ENCODE measurements at places on chromosomes 2 and 18.

GRCh38 chr2:238573065-238573778, 146.5 kb downstream of the ASB1 start:
- DNase-seq: no peak

DNA sequence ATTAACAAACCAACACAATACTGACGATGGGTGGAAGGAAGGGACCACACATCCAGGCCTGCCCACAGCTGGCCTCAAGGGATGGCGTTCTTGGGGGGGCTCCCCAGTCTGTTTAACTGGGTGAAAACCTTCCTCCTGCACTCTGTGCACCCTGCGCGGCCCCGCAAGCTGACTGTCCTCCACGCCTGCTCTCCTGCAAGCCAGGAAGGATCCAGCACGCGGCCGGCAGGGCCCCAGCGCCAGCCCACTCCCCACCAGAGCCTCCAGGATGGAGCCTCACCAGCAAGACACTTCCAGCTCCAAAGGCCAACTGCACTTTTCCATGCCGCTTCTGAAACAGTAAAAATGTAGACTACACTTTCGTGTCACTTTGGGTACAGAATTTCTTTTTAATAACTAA, 135.1 kb downstream of the ZNF516 start:
- DNase-seq: no peak

- DNase-seq: no peak
Observed at GRCh38 chr18:49431165-49431962, 29.1 kb downstream of the DYM start.

GRCh38 chr18:37561986-37562385, 3.6 kb downstream of the CELF4 start:
- DNase-seq: no peak

DNA sequence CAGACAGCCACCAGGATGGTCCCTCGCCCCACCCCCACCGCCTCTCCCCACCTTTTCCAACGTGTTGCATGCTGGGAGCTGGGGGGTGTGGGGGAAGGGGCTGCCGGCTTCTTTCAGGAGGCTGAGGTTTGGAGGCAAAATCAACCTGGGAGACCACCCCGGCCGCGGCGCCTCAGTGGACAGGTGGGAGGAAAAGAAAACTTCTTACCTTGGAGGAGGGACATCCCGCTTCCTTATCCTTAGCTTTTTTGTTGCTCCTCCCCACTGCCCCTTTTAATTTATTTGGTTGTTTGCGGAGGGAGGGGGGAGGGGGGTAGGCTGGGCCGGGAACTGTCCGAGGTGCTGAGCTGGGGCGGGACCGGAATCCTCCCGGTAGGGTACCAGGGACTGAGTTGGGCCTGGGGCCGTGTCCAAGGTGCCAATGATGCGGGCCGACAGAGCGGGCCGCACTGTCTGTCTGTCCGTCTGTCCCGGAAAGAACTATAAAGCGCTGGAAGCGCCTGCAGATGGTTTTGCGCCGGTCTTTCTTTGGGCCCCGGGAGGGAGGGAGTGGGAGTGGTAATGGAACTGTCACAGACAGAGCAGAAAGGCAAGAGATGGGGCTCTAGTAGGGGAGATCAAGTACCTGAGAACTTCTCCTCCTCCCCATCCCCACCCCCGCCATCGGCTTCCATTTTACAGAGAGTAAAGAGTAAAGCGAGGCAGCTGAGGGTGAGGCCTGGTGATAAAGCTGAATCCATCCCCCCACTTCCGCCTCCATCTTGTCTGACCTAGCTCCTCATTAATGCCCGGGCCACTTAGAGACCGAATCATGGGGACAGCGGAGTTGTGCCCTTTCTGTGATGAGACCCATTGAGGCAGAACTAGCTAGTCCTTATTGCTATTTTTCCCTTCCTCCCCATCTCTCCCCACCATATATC, 2.4 kb downstream of the CDK5R2 start:
- DNase-seq: no peak

DNA sequence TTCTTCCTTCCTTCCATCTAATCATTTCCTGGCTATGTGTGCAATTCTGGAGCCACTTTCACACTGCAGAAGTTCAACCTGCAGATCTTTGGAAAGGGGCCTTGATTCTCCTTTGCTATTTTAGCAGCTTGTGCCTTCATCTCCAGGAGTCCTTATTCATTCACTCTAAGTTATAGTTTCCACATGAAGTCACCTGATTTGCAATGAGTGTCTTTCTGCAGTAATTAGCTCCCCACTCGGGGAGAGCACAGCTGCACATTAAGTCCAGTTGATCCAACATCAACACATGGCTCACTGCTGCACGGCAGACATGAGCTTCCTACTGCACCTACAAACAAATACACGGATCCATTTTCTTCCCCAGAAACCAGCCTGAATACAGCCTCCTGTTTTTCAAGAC, 323.1 kb upstream of the TNP1 start:
- no peak for DNase-seq

DNA sequence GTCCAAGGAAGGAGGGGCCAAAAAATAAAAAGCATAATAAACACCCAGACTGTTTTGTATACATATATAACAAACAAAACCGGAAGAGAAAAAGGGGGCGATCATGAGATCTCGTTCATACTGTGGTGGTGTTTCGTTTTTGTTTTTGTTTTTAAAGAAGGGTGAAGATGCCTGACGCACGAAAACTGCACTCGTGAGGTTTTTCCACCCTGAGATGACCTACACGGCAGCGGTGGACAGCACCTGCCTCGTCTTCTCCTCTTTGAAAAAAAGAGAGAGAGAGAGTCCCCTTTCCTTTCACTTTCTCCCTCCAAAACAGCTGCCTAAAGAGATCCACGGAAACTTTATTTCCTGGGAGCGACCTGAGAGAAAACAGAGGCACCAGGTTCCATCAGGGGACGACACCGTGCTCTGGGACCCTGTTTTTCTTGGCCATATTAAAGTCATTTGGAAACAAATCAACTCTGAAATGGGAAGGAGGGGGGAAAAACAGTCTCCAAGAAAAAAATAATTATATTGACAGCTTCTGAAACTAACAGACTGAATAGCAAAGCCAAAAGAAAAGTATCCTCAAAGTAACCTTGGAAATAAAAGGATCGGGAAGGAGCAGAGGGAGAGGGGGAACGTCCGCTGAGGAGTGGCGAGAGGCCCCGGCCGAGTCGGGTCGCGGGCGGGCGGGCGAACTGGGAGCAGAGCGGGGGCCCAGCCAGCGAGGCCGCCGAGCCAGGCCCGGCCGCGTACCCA, 3.5 kb downstream of the POU3F3 start:
- DNase-seq: no peak

GRCh38 chr2:127047716-127048617, 59.0 kb downstream of the BIN1 start:
- no peak for DNase-seq

GRCh38 chr2:102585847-102586404, 33.4 kb upstream of the SLC9A2 start:
- no peak for DNase-seq

DNA sequence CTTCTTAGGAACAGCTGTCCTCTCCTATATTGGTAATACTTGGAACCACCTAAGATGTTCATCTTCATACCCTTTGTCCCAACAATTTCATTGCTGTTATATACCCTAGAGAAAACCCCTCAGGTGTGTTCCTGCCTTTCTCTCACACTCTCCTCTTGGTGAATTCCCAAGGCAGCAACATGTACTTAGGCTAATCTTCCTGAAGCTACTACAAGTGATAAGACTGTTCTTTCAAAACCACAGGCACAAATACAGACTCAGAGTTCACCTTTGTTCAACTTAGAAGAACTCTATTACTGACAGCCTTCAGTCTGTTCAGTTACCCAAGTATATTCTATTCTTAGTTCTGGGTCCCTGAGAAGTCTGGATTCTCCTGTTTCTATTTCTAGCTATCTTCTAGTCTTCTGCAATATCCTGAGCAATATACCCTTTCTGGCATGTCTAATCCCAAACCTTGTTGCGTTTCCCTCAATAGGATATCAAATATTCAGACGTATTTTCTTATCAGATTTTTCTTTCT, 247.7 kb upstream of the STON1 start:
- DNase-seq: no peak

DNA sequence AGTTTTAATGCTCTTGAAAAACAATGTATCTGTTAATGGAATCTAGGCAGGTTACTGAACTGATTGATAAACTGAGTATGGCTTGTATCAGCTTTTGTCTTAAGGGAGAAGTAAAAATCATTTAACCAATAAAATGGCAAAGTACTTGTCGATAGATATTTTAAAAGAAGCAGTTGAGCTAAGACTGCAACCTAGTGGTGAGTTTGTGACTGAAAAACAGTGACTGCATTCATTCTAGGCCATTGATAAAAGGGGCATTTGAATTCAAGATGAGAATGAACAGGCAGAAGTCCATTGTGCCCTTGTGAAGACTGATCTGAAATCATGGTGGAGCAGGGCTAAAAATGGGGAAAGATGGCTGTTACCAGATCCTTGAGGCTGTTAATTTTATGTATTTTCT, 59.4 kb upstream of the MSTN start:
- DNase-seq: no peak

GRCh38 chr2:23925702-23926289, 1.1 kb downstream of the ATAD2B start:
- no peak for DNase-seq

DNA sequence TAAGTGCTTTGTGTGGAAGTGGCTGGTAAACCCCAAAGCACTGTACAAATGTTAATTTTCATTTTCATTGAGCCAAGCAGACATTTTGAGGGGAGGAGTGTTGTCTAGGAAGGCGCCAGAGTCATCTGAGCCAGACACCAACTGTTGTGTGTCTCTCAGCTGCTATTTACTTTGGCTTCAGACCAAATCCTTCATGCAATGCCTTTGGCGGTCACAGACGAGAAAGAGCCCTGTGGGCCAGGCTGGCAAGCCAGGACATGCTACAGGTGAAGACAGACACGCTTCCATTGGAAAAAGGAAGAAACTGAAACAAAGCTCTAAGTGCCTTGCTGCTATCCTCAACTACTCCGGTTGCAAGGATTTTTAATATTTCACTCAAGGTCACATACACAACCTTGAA, 115.4 kb upstream of the CDC42EP3 start:
- no peak for DNase-seq

- DNase-seq: no peak
Observed at GRCh38 chr2:69118609-69119008, 105.6 kb downstream of the ANTXR1 start.

DNA sequence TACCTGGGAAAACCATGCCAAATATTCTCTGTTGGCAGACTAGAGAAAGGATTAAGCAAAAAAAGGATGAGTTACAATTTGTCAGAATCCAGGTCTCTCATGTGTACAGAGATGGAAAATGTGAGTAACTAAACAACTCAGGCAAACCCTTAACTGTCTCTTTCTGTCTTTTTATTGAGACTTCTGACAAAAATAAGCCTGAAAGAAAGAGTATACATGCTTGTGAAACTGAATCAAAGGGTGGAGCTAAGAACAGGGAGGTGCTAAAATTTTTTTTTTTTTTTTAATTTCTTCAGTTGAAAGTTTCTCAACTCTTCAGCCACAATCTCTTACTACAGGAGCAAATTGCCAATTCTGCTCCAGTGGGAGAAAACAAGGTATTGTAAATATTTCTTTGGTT, at the start of gene SERPINB10:
SERPINB10 (plus strand) TSS at position 295 of the 400 bp plus-strand sequence. CDS start 7,553 bp downstream, outside the sequence.
- no peak for DNase-seq

DNA sequence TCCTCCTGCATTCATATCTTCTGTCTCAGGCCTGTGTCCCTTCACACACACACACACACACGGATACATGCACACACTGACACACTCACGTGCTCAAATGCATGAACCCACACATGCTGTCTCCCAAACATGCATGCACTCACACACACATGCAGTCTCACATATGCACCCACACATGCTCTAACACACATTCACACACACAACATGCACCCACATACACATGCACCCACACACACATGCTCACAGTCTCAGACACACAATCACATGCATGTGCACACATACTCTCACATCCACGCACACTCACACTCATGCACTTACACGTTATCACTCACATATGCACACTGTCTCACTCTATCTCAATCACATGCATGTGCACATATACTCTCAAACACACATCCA, 1.9 kb upstream of the CD226 start:
- no peak for DNase-seq

DNA sequence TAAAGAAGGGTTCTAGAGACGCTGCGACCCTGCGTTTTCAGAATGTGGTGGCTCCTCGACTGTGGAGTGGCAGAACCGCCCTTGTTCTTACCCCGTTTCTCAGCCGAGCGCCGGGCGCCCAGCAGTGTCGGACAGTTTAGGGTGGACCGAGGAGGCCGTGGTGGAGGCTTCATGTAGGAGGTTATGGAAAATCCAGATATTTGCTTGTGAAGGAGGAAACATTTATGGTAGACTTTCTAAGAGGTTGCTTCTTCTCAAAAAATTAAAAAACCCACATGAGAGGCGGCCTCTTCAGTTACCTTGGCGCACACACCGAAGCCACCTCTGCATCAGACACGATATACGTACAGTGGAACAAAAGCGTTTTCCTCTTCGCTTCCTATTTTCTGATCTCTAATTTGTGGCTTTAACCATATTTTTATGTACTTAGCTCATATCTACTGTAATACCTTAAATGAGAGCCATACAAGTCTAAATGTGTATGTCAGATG, 120.8 kb downstream of the NFATC1 start:
- DNase-seq: no peak

DNA sequence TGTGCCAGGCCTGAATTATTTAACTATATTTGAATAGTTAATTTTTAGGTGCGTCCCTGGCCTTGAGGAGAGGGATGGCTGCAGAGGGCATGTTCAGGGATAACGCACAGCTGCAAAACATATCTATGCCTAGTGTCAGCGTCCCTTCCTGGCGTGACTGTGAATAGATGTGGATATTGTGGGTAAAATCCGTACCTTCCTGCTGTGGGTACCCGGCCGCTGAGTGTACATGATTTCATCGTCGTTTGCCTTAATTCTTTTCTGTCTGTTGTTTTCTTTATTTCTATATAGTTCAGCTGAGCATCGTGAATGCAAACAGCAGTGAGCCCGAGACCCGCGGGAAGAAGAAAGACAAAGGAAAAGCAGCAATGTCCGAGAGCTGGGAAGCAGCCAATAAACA, 25.0 kb upstream of the MC2R start:
- DNase-seq: no peak

DNA sequence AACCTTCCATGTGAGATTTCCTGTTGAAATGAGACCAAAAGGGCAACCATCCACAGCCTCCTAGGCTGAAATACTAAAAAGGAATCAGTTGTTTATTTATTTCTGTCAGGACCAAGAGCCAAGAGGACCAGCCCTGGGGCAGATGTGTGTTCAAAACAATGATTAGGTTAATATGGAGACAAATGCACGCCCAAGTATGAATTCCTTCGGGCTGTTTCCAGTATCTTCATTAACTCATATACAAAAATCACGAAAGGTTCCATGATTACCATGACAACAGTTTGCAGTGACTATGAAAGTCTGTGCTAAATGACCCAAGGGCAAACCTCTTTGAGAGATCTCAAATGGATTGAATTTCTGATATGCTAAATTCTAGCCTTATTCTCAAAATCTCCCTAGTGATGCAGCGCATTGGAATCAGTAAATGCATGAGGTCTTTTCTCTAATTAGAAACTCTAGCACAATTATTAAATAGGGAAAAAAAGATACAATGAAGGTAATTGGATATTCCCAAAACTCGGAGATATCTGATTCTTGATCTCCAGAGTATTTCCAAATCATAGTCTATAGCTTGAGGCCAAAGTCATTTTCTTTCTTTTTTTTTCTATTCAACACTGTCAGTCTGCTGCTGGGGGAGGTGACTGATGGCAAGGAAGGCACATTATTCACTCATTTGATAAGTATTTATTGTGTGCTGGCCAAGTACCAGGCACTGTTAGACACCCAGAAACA, 35.6 kb downstream of the VIT start:
- DNase-seq: no peak

- DNase-seq: no peak
Observed at GRCh38 chr2:241994086-241994485, 124.6 kb downstream of the RTP5 start.

- no peak for DNase-seq
Observed at GRCh38 chr18:2425426-2426317, 145.6 kb downstream of the METTL4 start.
